Muscle of leg (tissue), 16 donors: ENCODE measurements at places on chromosomes 12 and 14. TPM values are rescaled to one million over a fixed set of nuclear protein-coding genes. Genes with fewer than 3 reads are reported as not detected.

DNA sequence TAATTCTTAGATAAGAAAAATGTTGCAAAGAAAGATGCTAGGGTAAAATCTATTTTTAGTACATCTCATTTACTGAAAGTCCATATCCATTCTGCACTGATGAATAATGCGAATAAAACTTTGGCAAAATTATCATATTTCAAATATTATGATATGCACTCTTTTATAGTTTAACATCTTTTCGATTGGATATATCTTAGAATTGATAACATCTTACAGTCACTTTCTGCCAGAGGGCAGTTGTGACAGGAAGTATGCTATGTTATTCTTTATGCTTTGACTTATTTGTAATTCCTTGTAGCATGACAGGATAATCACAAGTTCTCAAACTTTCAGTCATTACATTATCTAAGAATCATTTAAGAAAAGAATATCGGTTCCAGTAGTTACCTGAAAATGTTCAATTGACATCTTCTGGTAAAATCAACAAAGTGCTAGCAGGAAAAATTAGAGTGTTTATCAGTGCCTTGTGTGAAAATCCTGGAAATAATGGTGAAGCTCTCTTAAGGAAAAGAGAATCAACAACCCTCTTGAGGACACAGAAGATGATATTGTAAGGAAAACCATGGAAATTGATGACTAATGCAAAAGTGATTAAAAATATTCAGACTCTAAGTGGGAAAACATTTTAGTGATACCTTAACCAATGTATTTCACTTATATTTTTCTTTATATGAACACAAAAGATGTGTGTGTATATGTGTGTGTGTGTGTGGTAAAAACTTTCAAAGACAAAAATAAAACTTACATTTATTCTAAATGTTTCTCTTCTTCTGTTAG lies 95.5 kb downstream of the SLC6A15 start:
- DNase-seq = no peak

Gene MORN3
- total RNA-seq = 0.13 TPM

Gene C12orf50
- total RNA-seq = 0.09 TPM

Gene RNASE8
- total RNA-seq = not detected

Gene PDE3A
- 11.3 TPM for total RNA-seq

Gene COX8C
- total RNA-seq = not detected

Gene CELA1
- not detected for total RNA-seq

GRCh38 chr14:30227436-30227835 lies 299.8 kb upstream of the PRKD1 start:
- DNase-seq = peak; percentile 83

GRCh38 chr14:70714055-70714550 lies 72.4 kb downstream of the TTC9 start:
- DNase-seq = peak; percentile 76

Gene PPM1H
- 3.3 TPM for total RNA-seq

DNA sequence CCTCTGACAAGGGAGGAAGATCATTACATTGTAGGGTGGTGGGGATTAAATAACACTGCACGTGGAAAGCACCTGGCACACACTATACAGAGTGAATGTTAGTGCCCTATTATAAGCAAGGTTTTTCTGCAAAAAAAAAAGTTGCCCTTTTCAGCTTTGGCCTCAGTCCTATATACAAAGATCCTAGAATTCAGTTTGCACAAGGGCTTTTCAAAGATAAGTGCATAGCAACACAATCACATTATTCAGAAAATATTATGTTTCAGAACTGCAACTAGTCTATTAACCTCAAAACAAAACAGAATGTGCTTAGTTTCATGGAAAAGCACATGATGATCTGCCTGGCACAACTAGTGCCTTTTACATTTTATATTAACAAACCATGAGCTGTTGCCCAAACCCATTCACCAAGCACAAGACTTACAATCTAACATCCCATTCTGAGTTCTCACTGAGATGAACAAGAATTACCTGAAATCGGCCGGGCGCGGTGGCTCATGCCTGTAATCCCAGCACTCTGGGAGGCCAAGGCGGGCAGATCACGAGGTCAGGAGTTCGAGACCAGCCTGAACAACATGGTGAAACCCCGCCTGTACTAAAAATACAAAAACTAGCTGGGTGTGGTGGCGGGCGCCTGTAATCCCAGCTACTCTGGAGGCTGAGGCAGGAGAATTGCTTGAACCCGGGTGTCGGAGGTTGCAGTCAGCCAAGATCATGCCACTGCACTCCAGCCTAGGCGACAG lies 1.8 kb downstream of the TM7SF3 start:
- no peak for DNase-seq

GRCh38 chr14:35535483-35536112 lies 1.6 kb downstream of the INSM2 start:
- DNase-seq = no peak

Gene C3AR1
- 3.7 TPM for total RNA-seq

Gene ACTR6
- total RNA-seq = 20.5 TPM

GRCh38 chr12:60106214-60106613 lies 510.4 kb downstream of the SLC16A7 start:
- DNase-seq = no peak

Gene KLHL33
- total RNA-seq = 1.1 TPM

DNA sequence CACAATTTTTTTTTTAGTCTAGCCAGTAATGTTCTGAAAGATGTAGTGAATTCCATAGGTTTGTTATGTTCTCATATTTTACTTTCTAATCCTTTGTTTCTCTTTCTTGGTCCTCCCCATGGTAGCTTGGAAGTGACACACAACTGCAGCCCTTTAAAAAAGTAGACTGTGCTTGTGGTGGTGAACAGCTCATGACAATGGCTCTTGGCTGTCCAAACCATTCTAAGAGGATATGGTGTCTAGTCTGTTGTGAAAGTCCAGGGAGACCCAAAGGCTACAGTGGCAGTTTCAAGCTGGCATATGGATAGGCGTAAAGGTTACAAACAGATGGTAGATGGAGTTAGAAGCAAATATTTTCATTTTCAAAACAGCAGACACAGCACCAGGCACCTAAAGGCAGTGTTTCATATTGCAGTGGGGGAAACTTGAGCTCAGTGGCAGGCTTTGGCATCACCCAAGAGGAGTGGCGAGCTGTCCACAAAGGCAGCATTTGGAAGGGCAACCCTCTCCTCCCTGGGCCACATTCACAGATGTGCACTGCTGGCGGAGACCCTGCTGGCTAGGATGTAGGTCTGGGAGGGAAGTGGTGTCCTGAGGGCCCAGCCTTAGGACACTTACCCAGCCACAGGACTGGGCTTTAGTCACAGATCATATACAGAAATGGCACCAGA lies 102.1 kb downstream of the DYRK2 start:
- no peak for DNase-seq

Gene SAMD15
- 0.44 TPM for total RNA-seq

- DNase-seq = no peak
These were observed 287.5 kb downstream of the DUSP6 start for GRCh38 chr12:89064780-89065179.

Gene KLRC1
- 0.22 TPM for total RNA-seq

GRCh38 chr14:36884049-36884448 lies 222.4 kb downstream of the PAX9 start:
- no peak for DNase-seq

DNA sequence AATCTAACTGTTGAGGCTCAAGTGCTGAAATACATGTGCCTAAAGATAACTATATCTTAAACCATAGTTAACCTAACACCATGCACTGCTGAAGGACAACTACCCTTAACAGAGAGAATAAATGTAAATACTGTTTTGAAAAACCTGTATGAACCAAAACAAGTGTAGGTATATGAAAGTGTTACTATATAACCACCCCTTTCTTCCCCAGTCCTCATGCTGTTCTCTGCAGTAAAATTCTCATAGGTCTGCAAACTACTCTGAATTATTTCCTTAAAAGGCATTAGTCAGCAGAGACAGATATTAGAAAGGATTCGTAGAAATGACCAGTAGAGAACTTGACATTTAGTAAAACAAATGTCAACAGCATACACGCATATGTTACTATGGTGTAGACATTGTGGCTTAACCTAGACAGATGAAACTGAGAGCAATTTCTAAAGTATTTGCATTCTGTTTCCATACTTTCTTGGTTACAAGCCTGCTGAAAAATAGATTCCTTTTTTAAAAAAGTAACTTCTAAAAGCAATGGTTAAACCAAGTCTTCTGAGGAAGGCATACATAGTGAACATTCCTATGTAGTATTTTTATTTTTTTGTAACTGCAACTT lies 13.9 kb downstream of the CSRP2 start:
- no peak for DNase-seq
